ENCODE measurements at places on chromosomes 3 and 15.

- DNase-seq: no peak
Measured at GRCh38 chr3:99878005-99878404, 60.3 kb downstream of the CMSS1 start.

DNA sequence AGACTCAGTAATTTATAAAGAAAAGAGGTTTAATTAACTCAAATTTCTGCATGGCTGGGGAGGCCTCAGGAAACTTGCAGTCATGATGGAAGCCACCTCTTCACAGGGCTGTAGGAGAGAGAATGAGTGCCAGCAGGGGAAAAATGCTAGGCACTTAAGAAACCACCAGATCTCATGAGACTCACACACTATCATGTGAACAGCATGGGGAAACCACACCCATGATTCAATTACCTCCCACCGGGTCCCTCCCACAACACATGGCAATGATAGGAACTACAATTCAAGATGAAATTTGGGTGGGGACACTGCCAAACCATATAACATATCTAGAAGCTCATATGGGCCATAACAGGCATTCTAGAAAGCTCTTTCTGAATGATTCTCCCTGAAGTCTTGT lies 190.3 kb downstream of the WNT5A start:
- no peak for DNase-seq

- no peak for DNase-seq
Measured at GRCh38 chr3:171838218-171838720, 4.9 kb upstream of the TMEM212 start.

GRCh38 chr3:197458179-197458707 lies 97.5 kb downstream of the BDH1 start:
- DNase-seq: peak; percentile 59

DNA sequence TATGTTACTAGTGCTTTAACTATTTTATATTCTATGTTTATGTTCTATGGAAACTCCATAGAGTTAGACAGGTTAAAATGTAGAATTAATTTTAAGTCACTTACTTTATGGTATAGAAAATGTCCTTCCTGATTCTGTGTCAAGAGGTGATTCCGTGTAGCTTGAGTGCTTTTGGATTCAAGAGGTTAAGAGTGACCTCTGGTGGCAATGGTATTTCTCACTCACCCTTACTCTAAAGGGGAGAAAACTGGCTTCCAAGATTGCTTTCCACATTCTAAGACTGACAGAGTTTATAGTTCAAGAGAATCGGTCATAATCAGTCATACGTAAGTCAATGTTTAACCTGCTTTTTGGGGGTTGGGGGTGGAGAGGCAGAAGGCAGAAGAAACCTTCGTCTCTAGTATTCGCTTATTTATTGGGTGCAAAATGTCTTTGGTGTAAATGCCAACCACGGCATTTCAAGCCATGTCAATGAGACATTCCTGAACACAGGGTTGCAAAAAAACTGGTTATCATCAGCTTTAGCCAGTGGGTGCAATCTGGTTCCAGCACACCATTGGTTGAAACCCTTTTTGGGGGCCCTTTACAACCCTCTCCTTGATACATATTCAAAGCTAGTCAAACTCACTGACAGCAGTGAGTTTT lies 92.0 kb upstream of the VGLL3 start:
- no peak for DNase-seq

GRCh38 chr3:147159141-147159540 lies 247.2 kb downstream of the ZIC4 start:
- no peak for DNase-seq

GRCh38 chr3:124451630-124452317 lies 278.5 kb upstream of the UMPS start:
- DNase-seq: no peak

GRCh38 chr3:64163755-64164148 lies 61.5 kb downstream of the PRICKLE2 start:
- DNase-seq: no peak

DNA sequence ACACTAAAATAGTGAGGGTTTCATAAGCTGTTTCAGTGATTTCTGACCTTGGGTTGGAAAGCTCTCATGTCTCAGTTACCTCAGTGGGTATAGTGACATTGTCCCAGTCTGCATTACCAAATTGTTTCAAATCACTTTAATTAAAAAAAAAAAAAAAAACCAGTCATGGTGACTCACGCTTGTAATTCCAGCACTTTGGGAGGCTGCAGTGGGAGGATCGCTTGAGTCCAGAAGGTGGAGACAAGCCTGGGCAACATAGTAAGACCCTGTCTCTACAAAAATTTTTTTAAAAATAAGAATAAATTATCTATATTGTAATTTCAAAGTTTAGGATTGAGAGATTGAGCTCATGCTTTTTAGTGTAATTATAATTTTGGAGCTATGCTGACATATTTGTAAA lies 78.0 kb downstream of the MBNL1 start:
- no peak for DNase-seq

All from stimulated activated naive CD8-positive, alpha-beta T cell treated with anti-CD3 and anti-CD28 coated beads, Interleukin-15, Interleukin-2, amounts not matched to agents 100 U/mL and 50 U/mL, for 24 hours (primary cell).